ENCODE measurements at places on chromosomes 13 and 19.

GRCh38 chr19:17429641-17430113 is 9.8 kb downstream of the MVB12A start:
- no peak for DNase-seq

GRCh38 chr13:47298506-47298905 is 401.7 kb upstream of the HTR2A start:
- no peak for DNase-seq

- peak; percentile 43 for DNase-seq
These were observed 752 bp downstream of the ZMYM5 start for GRCh38 chr13:19862481-19863313.

DNA sequence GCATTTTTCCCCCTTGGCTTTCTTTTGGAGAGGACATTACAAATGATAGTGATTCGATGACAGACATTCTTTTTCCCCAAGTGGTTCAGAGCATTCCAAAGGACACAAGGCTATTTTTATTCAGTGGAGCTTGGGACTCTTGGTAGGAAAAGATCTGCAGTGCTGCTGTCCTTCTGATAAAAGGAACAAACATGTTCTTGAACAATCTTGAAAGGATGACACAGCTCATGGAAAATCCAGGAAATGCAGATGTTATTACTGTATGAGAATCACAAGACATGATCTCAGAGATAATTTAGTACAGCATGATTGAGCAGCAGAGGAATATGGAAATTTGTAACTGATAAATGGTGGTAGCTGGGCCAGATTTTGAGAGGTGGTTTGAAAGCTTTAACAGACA is 96.2 kb upstream of the RFC3 start:
- no peak for DNase-seq

- no peak for DNase-seq
These were observed 8.4 kb upstream of the KCTD4 start for GRCh38 chr13:45209229-45209628.

DNA sequence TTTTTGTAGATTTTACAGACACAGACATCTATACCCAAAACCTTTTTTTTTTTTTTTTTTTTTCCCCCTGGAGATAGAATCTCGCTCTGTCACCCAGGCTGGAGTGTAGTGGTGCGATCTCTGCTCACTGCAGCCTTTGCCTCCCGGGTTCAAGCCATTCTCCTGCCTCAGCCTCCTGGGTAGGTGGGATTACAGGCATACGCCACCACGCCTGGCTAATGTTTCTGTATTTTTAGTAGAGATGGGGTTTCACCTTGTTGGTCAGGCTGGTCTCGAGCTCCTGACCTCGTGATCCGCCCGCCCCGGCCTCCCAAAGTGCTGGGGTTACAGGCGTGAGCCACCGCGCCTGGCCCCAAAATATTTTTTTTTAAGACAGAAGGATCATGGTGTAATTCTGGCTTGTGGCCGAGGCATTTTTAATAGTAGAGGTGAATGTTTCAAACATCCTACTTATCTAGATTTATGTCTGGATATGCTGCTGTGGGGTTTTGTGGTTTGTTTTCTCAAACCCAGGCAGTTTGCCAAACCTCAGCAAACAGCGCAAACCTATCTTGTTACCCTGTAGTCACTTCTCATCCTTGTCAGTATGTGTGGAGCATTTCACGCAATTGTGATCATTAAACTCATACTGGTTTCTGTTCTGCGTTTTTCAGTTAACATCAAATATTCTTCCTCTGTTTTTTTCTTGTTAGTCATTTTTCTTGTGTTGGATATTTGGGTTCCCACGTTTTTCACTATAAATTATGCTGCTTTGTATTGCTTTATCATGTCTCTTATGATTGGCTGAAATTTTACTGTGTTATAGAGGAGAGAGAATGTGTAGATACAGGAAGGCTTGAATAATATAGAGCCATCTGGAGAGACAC is 36.2 kb upstream of the GARRE1 start:
- peak; percentile 43 for DNase-seq

DNA sequence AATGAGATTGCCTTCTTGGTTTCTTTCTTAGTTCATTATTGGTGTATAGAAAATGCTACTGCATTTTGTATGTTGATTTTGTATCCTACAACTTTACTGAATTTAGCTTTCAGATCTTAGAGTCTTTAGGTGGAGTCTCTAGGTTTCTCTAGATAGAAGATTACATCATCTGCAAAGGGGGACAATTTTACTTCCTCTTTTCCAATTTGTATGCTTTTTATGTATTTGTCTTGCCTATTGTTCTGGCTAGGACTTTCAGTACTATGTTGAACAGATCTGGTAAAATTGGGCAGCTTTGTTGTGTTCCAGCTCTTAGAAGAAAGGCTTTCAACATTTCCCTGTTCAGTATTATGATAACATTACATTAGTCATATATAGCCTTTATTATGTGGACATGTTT is 101.0 kb upstream of the SPRY2 start:
- DNase-seq: no peak

- DNase-seq: no peak
These were observed 74.5 kb downstream of the NBEA start for GRCh38 chr13:35016362-35017112.

GRCh38 chr13:63942372-63942771 is 2526.7 kb upstream of the PCDH20 start:
- no peak for DNase-seq

GRCh38 chr13:95256091-95256490 is 45.2 kb downstream of the ABCC4 start:
- no peak for DNase-seq

DNA sequence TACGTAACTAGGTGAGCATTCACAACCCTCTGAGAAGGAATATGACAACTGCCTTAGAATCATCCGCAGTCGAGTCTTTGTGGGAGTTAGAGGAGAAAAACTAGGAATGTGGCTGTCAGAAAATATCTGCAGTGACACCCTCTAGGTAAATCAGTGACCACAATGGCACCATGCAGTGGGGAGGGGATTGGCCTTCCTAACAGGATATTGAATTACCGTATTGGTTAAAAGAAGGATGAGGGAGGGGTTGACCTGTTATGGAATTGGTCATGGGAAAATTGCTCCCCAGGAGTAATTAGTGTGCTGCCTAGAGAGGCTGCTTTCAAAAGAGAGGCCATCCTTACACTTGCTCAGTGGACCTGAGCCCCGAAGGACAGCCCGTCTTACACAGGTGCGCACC is 205.6 kb upstream of the SOX1 start:
- DNase-seq: no peak

GRCh38 chr13:98940325-98941001 is 37.4 kb downstream of the DOCK9 start:
- DNase-seq: no peak

GRCh38 chr13:30375265-30375835 is 46.9 kb upstream of the UBE2L5 start:
- DNase-seq: no peak

DNA sequence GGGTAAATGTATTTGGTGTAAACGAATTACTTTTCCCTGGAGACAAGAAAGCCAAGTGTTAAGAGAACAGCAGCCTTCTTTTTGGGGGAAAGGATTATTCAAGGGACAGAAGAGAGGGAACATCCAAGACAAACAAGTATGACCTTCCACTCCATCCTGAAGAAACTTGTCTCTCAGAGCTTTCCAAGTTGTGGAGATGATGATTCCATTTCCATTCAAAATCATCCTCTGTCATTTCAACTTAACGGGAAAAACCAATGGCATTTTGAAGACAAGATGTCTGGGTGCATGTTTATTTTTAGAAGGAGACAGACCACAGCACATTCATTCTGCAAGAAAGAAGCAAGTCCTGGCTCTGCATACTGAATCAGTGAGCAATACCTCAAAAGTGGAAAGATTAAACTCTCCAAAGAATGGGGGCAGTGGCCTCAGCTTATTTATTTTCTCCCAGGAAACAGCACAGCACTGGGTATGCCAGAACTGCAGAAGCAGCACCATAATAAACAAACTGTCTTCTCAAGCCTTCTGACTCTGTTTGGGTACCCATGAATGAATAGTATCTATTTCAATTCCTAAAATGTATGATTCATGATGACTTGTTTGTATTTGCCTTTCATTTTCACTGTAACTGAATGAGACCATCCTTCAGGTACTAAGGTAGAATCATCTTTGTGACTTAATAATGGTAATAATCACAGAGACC is 541.0 kb downstream of the RFC3 start:
- DNase-seq: no peak

DNA sequence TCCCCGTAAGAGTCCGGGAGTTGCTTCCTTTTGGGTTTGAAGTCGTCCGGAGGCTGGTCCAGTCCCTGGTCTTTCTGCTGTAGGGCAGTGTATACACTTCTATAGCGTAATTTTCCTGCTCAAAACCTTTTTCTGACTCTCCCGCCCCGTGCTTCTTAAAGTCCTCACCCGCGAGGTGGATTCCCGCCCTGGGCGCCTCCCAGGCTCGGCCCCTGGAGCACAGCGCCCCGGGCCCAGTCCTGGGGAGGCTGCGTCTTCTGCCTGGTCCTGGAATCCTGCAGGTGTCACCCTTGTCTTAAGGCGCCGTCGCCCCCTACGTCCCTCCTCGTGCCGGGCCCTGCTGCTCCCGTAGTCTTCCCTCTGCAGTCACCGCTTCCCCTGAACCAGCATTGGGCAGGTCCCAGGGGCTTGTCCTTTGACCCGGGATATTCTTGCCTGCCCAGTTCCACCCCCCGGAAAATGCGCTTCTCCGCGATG is 34.4 kb upstream of the ZNF808 start:
- peak; percentile 6 for DNase-seq

DNA sequence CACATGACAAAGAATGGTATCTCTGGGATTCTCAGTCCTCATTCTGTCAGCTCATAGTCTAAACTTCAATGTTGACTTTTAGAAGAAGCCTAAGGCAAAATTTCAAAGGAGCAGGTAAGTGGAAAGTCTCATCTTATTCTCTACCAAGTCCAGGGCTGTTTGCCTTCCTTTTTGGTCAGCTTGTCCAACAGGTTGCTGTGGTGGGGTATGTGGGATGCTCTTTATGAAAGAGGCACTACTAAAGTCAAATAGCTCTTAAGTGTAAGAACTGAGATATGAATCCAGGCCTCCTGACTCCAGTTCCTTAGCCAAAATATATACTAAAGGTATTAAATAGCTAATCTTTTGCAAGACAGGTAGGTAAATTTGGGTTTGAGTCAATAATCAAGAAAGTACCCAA is 540.6 kb upstream of the SPRY2 start:
- no peak for DNase-seq

DNA sequence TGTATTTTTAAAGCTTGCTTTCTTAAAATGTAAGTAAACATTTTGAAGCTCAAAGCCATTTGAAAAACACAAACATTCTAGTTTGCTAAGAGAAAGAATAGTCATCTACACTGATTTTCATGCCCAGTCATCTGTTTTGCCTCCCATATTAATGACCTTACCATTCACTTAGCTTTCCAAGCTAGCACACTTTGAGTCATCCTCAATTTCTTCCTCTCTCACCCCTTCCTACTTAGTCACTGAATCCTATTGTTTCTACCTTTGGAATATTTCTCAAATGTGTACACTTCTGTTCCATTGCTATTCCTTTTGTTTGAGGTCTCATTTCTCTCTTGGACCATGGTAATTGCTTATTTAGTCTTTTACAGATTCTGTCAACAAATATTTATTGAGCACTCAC is 7.3 kb upstream of the HS6ST3 start:
- no peak for DNase-seq

All from GM10248 (cell line).